ENCODE measurements at places on chromosomes 12 and 14.

GRCh38 chr14:23631702-23632460 lies 4.3 kb upstream of the DHRS2 start:
- peak; percentile 53 for DNase-seq

DNA sequence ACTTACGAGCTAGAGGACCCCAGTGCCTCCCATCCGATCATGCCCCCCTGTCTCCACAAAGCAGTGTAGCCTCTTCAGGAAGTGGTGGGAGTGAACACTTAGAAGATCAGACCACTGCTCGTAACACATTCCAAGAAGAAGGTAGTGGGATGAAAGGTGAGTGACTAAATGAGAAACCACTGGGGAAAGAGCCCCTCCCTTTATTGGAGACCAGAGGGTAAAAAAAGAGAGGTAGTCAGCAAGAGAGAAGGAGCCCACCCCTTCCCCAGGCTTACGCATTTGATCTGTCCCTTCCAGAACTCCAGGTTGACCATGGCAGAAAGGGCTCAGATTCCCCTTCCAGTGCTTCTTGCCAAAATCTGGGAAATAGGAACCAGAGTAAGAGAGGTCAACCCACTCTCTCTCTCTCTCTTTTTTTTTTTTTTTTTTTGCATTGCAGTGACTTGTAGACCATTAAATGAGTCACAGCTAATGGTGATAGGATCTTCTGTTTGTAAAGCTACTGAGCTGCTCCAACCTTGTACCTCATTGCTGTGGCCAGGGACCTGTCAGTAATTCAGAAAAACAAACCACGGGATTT lies 165.4 kb downstream of the GCH1 start:
- DNase-seq = no peak

- no peak for DNase-seq
Measured at GRCh38 chr12:49432616-49433015, 65.4 kb downstream of the SPATS2 start.

- DNase-seq = no peak
Measured at GRCh38 chr12:120225852-120226640, 25.1 kb upstream of the RPLP0 start.

GRCh38 chr14:36313206-36313605 lies 7.2 kb downstream of the MBIP start:
- no peak for DNase-seq

- DNase-seq = no peak
Measured at GRCh38 chr12:57475271-57476161, 4.2 kb downstream of the ARHGAP9 start.

DNA sequence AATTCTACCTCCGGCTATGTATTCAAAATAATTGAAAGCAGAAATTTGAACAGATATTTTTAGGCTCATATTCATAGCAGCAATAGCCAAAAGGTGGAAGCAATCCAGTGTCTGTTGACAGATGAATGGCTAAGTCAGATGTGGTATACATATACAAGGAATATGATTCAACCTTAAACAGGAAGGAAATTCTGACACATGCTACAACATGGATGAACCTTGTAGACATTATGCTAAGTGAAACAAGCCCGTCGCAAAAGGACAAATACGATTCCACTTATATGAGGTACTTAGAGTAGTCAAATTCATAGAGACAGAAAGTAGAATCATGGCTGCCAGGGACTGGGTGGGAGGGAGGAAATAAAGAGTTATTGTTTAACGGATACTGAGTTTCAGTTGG lies 331.6 kb downstream of the PCNX1 start:
- no peak for DNase-seq

Data from CD4-positive, alpha-beta T cell treated with Interleukin-4 for 4 hours (primary cell).